ENCODE measurements at places on chromosomes 5 and 9.

DNA sequence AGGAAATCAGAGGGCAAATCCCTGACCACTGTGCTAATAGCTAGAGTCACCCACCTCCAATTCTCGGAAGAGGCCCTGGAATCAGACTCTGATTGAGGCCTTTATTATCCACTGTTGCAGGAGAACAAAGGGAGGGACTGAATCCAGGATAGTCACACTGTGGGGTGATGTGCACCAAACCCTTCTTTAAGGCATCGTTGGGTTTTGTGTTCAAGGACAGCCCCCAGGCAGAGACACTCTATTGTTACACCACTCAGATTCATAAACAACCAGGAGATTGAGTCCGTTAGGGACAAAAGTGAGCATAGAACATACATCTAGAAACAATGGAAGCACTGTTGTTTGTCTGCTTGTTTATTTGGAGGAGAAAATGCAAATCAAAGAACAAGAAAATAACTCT is 124.6 kb upstream of the TBCA start:
- DNase-seq = no peak

- no peak for DNase-seq
Observed at GRCh38 chr9:69955536-69956355, 87.9 kb upstream of the MAMDC2 start.

- no peak for DNase-seq
Observed at GRCh38 chr5:40390281-40391149, 289.2 kb upstream of the PTGER4 start.

- no peak for DNase-seq
Observed at GRCh38 chr5:65017636-65018035, 248.9 kb downstream of the CWC27 start.

GRCh38 chr5:42767491-42768105 is 11.0 kb downstream of the CCDC152 start:
- no peak for DNase-seq

DNA sequence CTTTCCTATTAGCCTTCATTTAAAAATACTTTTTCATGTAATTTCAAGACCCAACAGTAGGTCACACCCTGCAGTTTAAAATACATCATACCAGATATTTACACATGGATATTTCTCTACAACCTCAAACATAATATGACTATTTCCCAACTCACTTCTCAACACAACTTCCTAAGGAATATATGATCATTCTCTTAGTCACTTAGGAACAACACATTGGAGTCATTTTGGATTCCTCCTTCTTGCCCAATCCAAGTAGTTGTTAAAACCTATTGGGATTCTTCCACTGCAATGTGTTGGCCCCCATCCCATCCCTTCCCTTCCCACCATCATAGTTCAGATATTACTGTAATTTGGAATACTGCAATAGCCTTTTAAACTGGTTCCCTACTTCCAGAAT is 145.5 kb downstream of the DCP2 start:
- no peak for DNase-seq

- no peak for DNase-seq
Observed at GRCh38 chr5:146042628-146043279, 62.6 kb downstream of the PLAC8L1 start.

GRCh38 chr9:84493284-84493947 is 152.9 kb upstream of the SLC28A3 start:
- no peak for DNase-seq

GRCh38 chr9:129617167-129617566 is 3.7 kb downstream of the C9orf50 start:
- DNase-seq = no peak

- DNase-seq = no peak
Observed at GRCh38 chr9:98214811-98215210, 22.4 kb upstream of the CORO2A start.

GRCh38 chr9:112705768-112706427 is 12.0 kb downstream of the INIP start:
- DNase-seq = no peak

- no peak for DNase-seq
Observed at GRCh38 chr5:943918-944620, 51.4 kb downstream of the TRIP13 start.

GRCh38 chr5:166365164-166365563 is 1926.3 kb upstream of the WWC1 start:
- DNase-seq = no peak

DNA sequence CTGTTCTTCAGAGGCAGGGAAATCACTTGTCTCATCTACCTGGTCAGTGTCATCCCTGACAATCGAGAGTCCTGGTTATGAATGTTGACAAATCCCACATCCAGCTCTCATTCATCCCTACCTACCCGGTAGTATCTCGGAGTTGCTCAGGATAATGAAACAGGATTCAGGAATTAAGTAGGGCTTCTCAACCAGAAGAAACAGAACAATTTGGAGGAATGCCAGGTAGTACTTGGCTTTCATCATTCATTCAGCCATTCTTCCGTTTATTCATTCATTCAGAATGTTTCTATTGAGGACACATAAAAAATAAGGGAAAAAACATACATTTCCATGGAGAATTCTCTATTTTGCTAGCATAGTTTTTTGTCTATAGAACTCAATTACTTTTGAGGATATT is 195.0 kb downstream of the ARHGEF28 start:
- DNase-seq = no peak

- DNase-seq = no peak
Observed at GRCh38 chr5:77311214-77311571, 100.7 kb downstream of the PDE8B start.

- no peak for DNase-seq
Observed at GRCh38 chr5:31993165-31993961, 180.8 kb downstream of the GOLPH3 start.

GRCh38 chr5:126851501-126852011 is 74.6 kb downstream of the LMNB1 start:
- no peak for DNase-seq

DNA sequence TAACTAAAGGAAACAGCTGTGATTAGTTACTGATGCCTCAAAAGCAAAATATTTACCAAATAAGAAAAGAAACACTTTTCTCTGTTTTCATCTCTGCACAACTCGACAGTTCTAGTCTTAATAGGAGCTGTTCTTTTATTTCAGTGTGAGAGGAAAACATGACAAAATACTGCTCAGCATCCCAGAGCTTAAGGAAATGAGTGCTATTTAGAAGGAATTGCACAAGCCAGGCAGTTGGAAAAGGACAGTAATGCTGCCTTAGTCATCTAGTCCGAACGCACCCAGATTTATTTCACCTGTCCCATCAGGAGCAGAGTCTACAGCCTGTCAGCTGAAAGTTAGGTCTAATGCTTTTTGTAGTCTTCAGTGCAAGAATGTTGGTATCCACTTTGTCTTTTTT is 12.3 kb downstream of the ZCCHC9 start:
- DNase-seq = no peak

GRCh38 chr5:157518963-157519362 is 56.6 kb downstream of the ADAM19 start:
- DNase-seq = no peak

DNA sequence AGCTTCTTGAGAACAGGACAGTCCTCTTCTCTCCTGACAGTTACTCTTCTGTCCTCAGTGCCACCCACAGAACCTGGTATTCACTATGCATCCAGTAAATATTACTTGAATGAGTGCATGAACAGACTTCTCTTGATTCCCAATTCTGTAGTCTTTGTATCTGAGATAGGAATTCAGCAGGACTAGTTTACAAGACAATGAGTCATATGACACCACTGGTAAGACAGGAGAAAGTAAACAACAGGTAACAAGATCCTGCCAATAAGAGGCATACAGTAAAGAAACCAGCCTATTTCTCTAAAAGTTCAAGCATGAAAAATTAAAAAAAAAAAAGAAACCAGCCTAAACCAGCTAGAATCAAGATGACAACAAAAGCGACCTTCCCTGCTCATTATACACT is 6.2 kb downstream of the ZNF883 start:
- no peak for DNase-seq

DNA sequence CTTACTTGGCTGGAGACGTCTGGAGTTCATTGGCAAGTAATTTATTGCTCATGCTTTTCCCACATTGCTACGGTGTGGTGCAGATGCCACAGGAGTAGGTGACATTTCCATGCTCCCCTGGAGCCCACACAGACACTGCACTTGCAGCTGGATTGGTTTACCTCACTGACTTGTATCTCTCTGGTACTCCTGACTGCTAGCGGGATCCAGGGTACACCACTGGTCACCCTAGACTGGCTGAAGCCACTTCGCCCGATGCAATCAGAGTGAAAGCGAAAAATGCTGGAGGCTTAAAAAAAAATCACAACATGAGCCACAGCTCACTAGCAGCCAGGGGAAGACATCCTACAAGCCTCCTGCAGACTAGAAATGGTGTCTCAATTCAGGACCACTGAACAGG is 32.6 kb upstream of the SLIT3 start:
- no peak for DNase-seq

- DNase-seq = peak; percentile 72
Observed at GRCh38 chr5:75236322-75237316, at the start of gene ANKRD31. Gene ANKRD31, minus strand, starts transcription at chr5:75236878. Its CDS starts 192 bp downstream, at chr5:75236686.

- no peak for DNase-seq
Observed at GRCh38 chr9:81776390-81776789, 87.0 kb upstream of the TLE1 start.

Measured in stimulated activated CD4-positive, alpha-beta T cell treated with anti-CD3 and anti-CD28 coated beads, TNF-alpha, amount 100 ng/mL, for 48 hours (primary cell).